Spinal cord (tissue), 10 donors: ENCODE measurements at places on chromosomes 6 and 20.

DNA sequence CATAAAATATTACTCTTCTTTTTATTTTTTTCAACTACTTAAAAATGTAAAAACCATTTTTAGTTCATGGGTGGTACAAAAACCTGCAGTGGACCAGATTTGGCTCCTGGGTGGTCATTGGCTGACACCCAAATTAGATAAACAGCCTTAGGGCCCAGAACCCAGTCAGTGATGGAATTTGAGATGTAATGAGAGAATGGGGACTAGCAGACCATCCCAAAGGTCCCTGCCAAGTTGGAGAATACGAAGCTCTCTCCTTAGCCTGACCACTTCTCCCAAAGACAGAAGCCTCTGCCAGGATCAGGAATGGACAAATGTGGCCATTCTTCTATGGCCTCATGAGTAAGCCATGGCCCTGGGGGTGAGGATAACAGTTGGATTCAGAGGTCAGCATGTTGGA, 194.7 kb downstream of the NFATC2 start:
- DNase-seq: no peak

DNA sequence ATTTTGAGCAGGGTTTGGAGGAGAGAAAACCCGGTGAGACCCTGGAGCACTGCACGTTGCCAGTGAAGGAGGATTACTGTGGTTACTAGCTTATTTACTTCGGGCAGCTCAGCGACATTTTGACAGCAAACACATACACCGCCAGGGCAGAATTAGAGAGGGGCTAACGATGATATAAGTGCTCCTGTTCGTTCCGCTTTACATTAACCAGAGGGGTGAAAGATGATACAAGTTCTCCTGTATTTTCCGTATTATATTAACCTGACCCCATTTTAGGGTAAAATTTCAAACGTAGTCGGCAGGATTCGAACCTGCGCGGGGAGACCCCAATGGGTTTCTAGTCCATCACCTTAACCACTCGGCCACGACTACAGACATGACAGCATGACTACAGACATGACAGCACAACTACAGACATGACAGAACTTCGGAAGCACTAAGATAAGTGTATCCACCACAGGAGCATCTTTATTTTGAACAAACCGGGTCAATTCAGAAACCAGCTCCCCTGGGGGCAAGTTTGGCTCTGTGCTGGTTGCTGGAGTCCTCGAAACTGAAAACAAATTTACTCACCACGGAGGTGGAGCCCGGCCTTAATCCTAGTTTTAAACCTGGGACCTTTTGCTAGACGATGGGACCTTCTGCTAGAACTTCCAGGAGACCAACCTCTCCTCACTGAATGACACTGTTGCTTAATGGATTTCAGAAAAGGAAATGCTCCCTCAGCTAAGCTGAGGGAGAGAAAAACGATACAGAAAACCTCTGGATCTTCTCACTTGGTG, 80.4 kb upstream of the ZNF184 start:
- no peak for DNase-seq

- DNase-seq: no peak
Observed at GRCh38 chr20:48057739-48058138, 272.5 kb upstream of the SULF2 start.

DNA sequence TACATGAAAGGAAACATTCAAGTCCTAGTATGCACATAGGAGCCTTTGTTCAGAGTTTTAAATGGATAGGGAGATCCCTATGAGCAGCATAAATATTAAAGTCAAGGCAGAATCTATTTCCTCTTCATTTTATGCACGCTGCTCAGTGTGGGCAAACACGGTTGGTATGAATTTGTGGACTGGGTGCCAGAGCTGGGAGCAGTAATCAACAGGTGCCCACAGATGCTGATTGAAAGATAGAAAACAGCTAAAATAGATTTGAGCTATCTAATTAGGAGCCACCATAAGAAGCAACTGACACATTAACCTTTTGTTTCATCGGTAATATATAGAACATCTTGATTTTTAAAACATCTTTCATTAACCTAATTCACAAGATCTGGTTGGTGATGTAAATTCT, 175.5 kb downstream of the EYS start:
- DNase-seq: peak; percentile 9

GRCh38 chr20:51062065-51062464, 39.2 kb upstream of the KCNG1 start:
- no peak for DNase-seq

- no peak for DNase-seq
Observed at GRCh38 chr6:44681761-44682160, 294.3 kb downstream of the CDC5L start.

GRCh38 chr6:31782126-31782855, 5.2 kb upstream of the VWA7 start:
- DNase-seq: no peak

DNA sequence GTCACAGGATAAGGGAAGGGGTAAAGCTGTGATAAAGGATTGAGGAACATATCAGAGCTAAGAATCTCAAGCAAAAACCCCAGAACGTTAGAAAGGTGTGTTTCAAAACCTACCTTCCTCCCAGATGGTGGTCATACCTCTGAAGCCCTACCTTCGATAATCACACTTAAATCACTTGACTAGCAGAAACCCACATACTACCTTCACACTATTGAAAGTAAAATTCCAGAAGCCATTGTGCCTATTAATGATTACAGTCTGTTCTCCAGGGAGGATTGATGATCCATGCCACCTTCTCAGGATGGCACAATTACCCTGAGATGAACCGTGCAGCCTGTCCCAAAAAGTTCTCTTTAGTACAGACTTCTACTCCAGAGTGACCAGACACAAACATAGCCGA, 72.3 kb upstream of the SOX4 start:
- DNase-seq: no peak

- no peak for DNase-seq
Observed at GRCh38 chr6:56222499-56222898, 24.9 kb downstream of the COL21A1 start.

DNA sequence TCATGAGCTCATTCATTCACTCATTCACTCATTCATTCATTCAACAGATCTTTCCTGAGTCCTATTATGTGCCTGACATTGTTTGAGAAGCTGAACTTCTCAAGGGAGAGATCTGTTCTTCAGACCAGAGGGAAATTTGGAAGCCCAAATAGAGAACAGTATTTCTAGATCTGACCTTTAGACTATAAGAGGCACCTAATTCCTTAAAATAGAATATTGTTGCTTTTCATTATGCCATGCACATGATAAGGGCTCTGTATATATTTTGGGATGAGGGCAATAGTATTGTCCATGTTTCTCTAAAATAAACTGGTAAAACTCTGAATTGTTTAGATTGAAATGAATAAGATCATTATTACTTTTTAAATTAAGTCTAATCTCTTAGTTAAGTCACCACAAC, 18.6 kb upstream of the DSP start:
- no peak for DNase-seq
